ENCODE measurements at places on chromosomes 4 and X. TPM values are rescaled to one million over a fixed set of nuclear protein-coding genes. Genes with fewer than 3 reads are reported as not detected.

Gene RHOH
- not detected for total RNA-seq

Gene PRRG1
- 25.8 TPM for total RNA-seq

Gene MMRN1
- 417 TPM for total RNA-seq

Gene XG
- 0.09 TPM for total RNA-seq

Gene POU4F2
- not detected for total RNA-seq

Gene PCDH19
- 0.47 TPM for total RNA-seq

Gene GPM6B
- 2.4 TPM for total RNA-seq

Gene IQSEC2
- 3.1 TPM for total RNA-seq

Gene SMPX
- total RNA-seq: not detected

Gene KLB
- under 0.01 TPM for total RNA-seq

Gene SMS
- 220 TPM for total RNA-seq

Gene POU3F4
- total RNA-seq: not detected

Gene GIMD1
- not detected for total RNA-seq

Gene YY2
- total RNA-seq: 1.1 TPM

Gene CT45A3
- not detected for total RNA-seq

Gene SULT1B1
- 55.9 TPM for total RNA-seq

Gene TRIM60
- not detected for total RNA-seq

Gene ARMCX5
- 16.6 TPM for total RNA-seq

Gene HPGD
- 0.19 TPM for total RNA-seq

Gene ZNF41
- total RNA-seq: 4.8 TPM

Gene PPEF1
- not detected for total RNA-seq

Gene MAMLD1
- total RNA-seq: 0.85 TPM

Gene CCDC149
- total RNA-seq: 11.6 TPM

Gene PPP1R2C
- total RNA-seq: not detected

Gene USP17L29
- total RNA-seq: not detected

Gene NSDHL
- 16.7 TPM for total RNA-seq

Gene FGFBP2
- not detected for total RNA-seq

Gene AKAP17A
- 19.3 TPM for total RNA-seq

Gene ADGRL3
- total RNA-seq: 4.3 TPM

Gene CHIC1
- 7.8 TPM for total RNA-seq

Gene SSX2
- not detected for total RNA-seq

Gene IL15
- total RNA-seq: 2.5 TPM

Gene IDUA
- total RNA-seq: 10.1 TPM

Gene TKTL2
- total RNA-seq: not detected

Gene NOP14
- total RNA-seq: 29.4 TPM

Gene SH2D1A
- total RNA-seq: not detected

Gene ZXDA
- 8.3 TPM for total RNA-seq

Gene TMEM35A
- total RNA-seq: 1.8 TPM

Gene GPRIN3
- total RNA-seq: 3.2 TPM

Gene GLRA3
- not detected for total RNA-seq

Gene FAM133A
- not detected for total RNA-seq

Gene PAGE4
- not detected for total RNA-seq

Gene FHIP1A
- total RNA-seq: under 0.01 TPM

Gene BRCC3
- total RNA-seq: 17.6 TPM

Gene REELD1
- not detected for total RNA-seq

Gene NPY1R
- total RNA-seq: 0.09 TPM

Gene TMEM150C
- total RNA-seq: 3.0 TPM

Gene SLC6A14
- total RNA-seq: not detected

Gene PDCL2
- not detected for total RNA-seq

Gene TMSB4X
- 16,202 TPM for total RNA-seq

Gene ZNF732
- 0.18 TPM for total RNA-seq

Gene SMIM43
- total RNA-seq: 0.27 TPM

Gene GATA1
- not detected for total RNA-seq

Gene NAP1L2
- total RNA-seq: 0.63 TPM

All from endothelial cell of coronary artery (primary cell).